Activated naive CD4-positive, alpha-beta T cell treated with anti-CD3 and anti-CD28 coated beads, Interleukin-2, amount 10 ng/mL, durations not matched to agents 7 days and 5 days (primary cell): ENCODE measurements at places on chromosomes 3 and 15.

DNA sequence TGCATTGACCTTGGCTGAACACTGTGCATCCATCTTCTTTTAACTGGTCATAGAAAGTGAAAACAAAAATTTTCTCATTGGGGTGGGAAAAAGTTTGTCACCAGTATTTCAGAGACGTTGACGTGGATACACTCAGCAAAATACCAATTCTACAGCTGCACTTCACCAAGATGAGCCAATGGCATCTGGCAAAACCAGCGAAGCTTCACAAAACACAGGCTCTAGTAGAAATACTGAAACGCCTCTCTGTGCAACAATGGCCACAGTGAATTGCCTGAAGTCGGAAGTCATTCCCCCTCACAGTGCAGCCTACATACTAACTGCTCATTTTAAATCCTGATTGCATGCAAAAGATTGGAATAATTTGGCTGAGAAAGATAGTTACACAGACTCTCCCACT, 17.0 kb downstream of the PCYT1A start:
- DNase-seq = no peak

DNA sequence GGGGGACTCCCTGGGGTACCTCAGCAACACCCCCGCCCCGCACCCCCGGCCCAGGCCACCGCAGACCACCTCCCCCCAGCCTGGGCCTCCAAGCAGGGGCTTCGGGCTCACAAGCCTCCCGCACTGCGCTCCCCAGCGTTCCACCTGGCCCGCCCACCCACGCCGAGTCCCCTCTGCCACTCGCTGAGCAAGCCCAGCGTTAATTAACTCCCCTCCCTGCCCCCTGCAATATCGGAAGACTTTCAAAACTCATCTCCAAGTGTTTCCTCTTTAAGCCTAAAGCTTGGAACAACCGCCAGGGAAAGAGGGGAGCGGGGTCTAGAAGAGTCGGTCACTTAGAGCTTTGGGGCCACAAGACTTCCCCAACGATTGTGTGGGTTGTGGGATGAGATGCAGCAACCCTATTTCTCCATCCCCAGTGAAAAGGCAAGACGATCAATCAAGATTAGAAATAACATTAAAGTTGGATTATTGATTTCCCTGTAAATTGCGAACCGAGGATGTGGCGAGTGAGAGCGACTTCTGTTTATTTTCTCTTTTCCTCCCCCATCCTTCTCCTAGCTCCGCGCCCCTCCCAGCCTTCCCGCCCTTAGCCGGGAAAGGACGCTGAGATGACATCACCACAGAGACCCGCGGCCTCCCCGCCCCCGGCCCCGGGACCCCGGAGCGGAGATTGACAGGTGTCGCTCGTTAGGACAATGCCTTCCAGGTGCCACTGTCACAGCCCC, 30.2 kb downstream of the NR2F2 start:
- DNase-seq = no peak

DNA sequence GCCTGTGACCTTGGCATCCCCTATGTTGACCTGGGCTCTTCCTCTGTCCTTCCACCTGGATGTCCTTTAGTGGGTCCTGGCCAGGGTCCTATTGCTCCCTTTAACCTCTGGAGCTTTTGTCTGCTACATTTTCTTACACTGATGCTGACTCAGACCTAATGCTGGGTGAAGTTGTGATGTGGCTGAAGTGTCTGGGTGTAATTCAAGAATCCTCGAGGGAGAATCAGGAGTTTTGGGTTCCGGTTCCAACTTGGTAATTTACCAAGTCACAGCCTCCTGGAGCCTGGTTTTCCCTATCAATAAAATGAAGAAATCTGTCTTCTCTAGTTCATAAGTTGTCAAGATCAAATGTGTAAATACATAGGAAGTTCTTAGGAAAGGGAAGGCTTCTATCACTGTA, 25.6 kb downstream of the CEP19 start:
- DNase-seq = no peak

- no peak for DNase-seq
These were observed 39.5 kb upstream of the ATP2C1 start for GRCh38 chr3:130854208-130854864.

- no peak for DNase-seq
These were observed 694.6 kb downstream of the TUSC7 start for GRCh38 chr3:117404141-117404540.

- no peak for DNase-seq
These were observed 3.5 kb downstream of the ZNF710 start for GRCh38 chr15:90004671-90005070.

DNA sequence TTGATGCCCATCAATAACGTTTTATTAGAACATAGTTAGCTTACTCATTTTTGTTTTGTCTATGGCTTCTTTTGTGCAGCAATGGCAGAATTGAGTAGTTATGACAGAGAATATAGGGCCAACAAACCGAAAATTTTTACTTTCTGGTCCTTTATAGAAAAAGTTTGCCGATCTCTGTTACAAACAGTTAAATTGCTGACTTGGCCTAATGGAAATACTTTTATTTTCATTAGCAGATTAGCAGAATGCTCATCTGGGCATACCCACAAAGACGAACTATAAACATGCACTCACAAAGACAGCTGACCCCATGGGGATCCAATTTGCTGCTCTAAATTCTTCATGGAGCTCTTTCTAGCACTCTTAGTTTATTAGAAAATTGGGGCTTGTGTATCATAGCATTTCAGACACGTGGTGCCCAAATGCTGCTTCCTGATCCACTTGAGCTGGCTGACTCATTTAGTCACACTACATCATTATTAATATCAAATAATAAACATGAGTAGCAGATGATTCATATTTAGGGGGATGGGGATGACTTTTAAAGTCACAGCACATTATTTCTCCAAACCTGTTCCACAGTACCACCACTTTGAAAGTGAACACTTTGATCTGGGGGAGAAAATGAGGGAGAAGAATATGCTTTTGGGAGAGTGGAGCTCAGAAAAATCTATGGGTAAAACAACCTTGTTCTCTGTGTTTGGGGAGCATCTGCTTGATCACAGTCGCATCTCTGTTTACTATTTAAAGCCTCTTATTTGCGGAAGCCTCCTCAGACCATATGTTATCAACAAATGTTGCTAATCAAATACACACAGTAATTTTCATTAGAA, 228.1 kb upstream of the FEZF2 start:
- DNase-seq = no peak

DNA sequence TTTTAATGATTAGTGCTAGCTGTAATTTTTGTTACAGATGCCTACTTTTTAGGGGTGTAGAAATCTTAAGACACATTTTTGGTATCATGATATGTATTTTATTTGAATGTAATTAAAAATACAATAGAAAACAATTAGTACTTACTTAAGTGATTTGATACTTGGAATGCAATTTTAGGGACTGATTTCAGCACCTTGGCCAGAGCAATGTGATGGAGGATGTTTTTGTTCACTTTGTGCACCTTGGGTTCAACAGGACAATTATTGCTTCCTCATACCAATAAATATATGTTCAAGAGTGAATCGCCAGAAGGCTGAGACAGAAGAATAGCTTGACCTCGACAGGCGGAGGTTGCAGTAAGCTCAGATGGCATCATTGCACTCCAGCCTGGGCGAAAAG, 22.3 kb downstream of the GMNC start:
- DNase-seq = no peak

DNA sequence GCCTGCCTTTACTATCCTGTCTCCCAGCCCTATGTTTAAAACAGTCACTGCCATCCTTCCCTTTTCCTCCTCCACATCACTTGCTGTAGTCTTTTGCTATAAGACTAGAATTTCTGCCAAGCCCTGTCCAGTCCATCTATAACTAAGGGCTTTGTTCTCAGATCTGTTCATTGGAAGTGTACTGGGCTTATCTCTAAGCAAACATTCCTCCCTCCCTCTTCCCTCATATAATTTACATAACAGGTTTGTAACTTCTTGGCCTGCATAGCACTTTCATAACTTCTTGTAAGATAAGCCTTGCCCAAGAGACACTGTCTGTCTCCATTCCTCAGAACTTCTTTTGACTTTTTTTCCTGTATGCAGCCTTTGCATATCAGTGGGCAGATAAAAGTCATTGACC, 16.7 kb downstream of the TPRG1 start:
- DNase-seq = no peak

GRCh38 chr3:18238746-18239331, 186.3 kb downstream of the SATB1 start:
- DNase-seq = no peak

DNA sequence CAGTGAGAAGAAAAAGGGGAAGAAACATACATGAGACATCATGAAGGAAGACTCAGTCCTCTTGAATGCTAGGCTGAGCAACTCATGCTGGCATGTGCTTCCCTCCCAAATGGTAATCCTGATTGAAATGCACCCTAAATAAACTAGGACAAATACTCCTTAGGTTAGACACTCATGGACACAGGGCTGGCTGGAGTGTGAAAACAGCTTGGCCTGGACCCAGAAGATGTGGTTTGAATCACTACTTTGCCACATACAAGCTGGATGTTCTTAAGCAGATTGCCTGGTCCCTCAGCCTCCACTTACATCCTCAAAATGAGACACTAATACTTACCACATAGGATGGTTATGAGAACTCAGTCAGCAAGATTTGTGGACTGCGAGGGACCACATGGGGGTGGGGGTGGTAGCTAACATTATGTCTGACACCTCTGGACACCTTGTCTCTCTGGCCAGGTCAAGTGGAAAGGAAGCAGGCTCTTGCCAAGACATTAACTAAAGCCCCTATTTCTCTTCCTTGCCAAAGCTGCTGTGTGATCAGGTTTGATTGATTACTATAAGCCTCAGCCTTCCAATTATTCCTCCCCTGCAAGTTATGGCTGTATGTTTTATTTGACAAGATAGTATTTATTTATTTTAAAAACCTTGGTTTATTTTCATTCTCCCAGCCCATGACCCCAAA, 138.9 kb upstream of the SLC7A14 start:
- no peak for DNase-seq

DNA sequence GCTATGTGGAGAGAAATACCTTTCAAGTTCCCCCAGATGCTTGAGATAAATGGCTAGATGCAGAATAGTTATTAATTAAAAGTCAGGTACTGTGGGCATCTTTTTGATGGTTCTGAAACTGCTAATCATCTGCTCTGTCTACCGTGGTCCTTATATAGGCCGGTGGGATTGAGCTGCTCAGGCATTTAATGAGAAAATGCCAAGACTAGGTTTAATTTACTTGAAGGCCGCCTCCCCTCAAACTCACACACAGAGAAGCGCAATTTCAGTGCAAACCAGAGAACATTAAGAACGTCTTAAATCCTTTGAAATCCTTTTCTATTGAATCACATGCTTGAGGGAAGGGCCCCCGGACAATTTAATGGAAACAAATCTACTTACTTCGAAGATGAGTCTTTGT, 136.4 kb upstream of the CRBN start:
- no peak for DNase-seq

- no peak for DNase-seq
These were observed 19.0 kb upstream of the AGBL1 start for GRCh38 chr15:86060674-86061073.

- no peak for DNase-seq
These were observed 17.3 kb downstream of the IGDCC3 start for GRCh38 chr15:65360506-65360905.

DNA sequence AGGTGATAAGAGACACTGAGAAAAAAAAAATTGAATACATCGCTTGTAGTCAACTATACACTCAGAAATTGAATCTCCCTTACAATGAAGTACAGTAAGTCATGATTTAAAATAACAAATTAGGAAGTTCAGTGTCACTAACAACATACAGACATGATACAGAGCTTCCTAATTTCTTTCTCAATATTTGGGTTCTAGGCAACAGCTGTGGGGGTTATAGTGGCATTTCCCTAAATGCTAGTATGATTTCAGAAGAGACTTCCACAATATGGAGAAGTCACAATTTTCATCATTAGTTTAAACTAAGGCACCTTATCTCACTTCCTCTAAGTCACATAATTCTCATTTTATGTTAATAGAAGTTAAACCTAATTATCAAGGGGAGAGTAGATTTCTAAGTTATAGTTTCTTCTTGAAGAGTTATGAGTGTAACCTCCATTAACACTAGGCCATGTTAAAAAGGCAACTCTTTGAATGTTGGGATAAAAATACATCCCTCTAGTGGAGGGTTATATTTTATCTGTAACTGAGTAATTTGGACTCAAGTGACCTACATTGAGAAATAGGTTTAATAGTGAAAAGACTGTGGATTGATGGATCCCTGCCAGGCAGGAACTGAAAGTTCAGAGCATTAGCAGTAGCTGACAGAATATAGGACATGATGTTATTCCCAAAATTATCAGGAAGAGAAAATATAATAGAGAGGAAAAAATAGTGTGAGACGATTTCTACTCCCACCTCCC, 286.0 kb upstream of the SUCLG2 start:
- no peak for DNase-seq

GRCh38 chr3:180804916-180805315, 107.6 kb upstream of the FXR1 start:
- DNase-seq = no peak

DNA sequence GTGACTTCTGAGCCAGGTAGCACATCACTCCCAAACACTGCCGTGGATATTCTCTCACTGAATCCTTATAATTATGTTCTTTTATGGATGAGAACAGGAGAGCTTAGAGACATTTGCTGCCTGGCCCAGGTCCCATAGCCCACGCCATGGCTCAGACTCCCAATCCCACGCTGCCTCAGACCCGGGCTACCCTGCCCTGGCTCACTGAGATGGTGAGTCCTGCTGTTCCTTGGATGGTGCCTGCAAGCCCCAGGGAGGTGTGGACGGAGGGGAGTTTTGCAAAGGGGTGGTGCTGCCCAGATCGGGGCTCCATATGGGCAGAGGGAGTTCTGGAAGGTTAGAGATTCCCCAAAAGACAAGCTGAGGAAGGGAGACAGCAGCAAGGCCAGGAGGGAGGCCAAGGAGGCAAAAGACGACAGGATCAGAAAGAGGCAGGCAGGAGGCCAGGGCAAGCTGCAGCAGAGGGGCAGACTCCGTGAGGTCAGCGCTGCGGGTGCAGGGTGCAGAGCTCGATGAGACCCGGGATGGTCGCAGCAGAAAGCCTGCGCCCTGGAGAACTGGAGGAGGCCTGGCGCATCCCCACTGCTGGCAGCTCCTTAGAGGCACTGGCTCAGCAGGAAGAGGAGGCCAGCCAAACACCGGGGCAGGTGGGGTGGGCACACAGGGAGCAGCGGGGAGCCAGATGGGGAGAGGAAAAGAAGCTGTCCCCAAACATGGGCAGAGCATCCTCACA, 95.7 kb upstream of the ALDH1A3 start:
- DNase-seq = no peak

GRCh38 chr15:44246521-44247268, 41.8 kb upstream of the GOLM2 start:
- DNase-seq = no peak

DNA sequence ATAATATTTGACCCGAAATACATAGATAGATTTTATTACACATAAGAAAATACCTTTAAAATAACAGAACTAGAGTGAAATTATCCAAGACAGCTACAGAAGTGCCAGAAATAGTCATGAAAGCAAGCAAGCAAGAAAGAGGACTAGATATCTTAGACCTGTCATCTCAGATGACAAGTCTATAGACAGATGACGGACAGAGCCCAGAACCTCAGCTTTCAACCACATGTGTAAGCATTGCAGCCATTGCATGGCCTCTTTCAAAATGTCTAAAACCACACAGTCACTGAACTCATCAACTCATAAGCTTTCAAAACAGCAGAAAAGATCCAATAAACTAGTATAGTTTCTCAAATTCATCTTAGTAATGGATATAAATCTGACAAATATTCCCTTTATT, 59.8 kb upstream of the FHIT start:
- no peak for DNase-seq
